ENCODE measurements at places on chromosomes 1 and 21.

GRCh38 chr1:190477762-190478148 is at the start of gene BRINP3:
TSS of gene BRINP3 (minus strand) at chr1:190477864.
- DNase-seq = peak; percentile 1

GRCh38 chr1:84701376-84701775 is 11.1 kb upstream of the SSX2IP start:
- no peak for DNase-seq

GRCh38 chr1:109214695-109215623 is 1.2 kb downstream of the SARS1 start:
- peak; percentile 66 for DNase-seq

DNA sequence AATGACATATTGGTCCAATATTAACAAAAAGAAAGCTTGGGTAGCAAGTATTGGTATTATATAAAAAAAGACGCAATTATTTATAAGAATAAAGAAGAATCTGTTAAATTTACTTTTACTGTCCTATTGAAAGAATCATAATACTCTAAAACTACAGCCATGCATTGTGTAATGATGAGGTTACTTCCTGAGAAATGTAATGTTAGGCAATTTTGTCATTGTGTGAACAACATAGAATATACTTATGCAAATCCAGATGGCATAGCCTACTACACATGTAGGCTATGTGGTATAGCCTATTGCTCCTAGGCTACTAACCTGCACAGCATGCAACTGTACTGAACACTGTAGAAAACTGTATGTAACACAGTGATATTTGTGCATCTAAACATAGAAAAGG is 121.2 kb upstream of the PTGFR start:
- no peak for DNase-seq

DNA sequence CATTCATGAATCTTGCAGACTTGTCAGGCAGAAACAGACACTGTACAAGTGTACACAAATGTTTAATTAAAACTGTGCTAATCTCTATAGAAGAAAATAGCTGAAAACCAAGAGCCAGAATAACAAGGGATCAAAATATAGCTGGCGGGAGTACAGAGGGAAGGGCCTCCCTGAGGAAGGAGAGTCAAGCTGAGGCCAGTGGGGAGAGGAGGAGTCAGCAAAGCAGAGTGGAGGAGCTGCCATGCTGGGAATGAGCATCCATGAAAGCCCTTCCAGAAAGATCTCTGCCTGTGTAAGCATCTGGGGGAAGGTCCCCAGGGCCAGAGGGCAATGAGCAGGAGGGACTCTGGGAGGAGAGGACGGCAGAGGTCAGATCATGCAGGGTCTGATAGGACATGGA is 15.1 kb downstream of the SLAMF8 start:
- no peak for DNase-seq

DNA sequence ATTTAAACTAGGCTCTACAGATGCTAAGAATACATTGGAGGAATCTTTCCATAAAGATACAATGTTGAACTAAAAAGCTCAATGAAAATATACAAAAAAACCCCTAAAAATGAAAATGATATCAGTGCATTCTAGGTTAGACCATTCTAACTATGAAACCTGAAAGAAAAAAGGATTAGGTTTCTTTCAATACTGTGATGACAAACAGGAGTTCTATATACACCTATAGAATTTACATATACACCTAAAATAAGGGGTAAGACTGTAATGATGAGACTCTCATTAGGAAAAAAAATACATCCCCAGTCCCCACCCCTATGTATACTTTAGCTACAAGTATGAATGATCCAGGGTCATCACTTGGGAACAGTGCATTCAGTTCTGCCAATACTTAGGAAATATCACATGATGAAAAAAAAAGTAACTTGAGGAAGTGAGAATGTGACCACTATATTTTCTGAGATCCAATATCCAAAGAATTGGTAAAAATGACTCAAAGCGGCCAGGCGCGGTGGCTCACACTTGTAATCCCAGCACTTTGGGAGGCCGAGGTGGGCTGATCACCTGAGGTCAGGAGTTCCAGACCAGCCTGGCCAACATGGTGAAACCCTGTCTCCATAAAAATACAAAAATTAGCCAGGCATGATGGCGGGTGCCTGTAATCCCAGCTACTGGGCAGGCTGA is 26.3 kb downstream of the SELENOF start:
- no peak for DNase-seq

DNA sequence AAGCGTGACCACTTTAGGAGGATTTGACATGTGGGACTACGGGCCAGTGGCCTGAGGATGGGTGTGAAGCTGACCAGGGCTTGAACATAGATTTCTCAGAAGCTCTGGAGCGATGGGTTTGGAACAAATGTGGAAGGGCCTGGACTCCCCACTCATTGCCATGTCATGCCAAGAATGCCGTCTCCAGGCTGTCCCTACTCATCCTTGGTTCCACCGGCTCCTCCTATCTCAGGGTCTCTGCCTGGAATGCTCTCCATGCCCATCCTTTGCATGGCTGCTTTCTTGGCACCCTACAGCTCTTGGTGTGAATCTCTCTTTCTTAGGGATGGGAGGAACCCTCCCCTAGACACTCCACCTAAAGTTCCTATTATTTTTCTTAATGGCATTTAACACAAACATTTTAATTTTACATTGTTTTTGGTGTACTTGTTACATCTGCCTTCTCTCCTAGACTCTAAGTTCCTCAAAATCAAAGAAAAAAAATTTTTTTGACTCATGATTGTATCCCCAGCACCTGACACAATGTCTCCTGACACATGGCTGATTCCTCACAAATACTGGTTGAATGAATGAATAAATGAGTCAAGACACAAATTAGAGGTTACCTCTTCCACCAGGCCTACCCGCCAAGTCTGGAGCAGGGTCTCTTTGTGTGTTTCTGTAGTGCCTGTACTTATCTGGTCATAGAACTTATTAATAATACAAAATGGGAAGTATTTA is 114.5 kb downstream of the OMA1 start:
- no peak for DNase-seq

DNA sequence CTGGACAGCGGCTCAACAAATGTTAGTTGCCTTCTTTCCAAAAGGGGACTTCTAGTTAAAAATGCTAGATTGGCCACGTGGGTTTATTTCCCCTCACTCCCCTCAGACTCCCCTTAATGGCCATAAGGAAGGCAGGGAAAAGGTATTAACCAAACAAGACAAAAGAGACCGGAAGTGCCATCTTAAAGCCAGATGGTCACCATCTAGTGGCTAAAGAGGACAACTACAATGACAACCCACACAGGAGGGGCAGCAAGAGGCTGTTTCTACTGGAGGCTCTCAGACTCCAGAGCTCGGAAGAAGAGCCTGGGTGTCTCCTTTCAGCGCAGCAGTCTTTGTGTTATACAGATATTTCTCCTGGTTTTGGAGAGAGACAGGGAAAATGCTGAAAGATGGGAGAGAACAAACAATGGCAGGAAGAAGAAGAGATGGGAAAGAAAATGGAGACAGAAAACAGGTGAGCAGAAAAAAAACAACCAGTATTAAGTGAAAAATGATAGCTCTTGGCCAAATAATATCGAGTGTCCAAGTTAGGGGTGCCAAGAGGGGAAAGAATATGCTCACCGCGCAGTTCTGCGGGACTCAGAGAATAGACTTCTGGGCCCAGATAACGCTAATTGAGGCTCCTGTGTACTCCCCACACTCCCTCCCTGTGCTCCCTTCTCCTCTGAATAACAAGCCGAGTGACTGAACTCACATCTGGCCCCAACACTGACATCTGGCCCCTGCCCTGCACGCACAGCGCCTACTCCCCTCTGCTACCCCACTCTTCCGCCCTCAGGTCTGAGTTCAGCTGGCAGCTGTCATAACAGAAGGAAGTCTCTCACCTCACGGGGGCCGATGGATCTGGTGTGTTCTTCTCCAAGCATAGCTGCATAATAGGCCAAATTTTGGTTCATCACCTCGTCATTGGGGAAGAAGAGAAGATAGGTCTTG is 9.6 kb downstream of the P3H1 start:
- peak; percentile 78 for DNase-seq

DNA sequence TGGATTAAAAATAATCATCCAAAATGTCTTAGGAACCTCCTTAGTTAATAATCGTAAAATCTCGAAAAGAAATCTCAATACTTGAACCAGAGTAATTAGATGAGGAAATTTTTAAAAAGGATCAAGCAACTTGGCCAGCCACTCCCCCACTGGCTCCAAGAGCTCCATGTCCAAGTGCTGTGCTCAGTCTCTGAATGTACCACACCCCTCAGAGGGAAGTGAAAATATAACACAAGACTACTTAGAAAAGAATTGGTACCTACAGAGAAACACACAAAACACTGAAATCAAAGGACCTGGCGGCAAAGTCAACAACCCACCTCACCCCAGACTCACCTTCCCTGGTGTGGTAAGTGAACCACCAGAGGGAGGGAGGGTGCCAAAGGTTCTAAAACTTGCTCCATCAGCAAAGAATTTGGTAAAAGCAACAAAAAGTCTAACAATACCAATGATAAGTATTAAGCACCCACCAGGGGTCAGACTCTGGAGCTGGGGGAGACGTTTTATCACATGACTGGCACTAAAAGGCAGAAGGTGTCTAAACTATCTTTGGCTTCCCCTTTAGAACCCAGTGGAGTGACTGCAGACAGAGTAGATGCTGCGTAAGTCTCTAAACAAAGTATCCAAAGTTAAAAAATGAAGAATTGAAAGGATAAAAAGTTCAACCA is 14.0 kb downstream of the LBR start:
- no peak for DNase-seq

GRCh38 chr1:175402336-175402735 is 209.8 kb upstream of the KIAA0040 start:
- no peak for DNase-seq

DNA sequence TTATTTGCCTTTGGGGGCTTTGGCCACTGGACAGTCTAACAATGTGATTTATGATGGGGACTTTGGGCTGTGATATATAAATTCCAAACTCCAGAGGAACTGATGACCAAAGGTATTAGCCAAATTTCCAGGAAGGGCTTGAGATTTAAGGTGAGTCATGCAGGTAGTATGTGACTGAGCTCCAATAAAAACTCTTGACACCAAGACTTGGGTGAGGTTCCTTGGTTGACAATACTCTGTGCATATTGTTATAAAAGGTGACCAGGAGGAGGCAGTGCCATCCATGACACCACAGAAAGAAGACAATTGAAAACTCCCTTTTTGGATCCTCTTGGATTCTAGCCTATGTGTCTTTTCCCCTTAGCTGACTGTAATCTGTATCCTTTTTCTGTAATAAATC is 392.7 kb upstream of the LRRC7 start:
- no peak for DNase-seq

- DNase-seq = no peak
These were observed 150.6 kb downstream of the SDCCAG8 start for GRCh38 chr1:243406424-243406823.

DNA sequence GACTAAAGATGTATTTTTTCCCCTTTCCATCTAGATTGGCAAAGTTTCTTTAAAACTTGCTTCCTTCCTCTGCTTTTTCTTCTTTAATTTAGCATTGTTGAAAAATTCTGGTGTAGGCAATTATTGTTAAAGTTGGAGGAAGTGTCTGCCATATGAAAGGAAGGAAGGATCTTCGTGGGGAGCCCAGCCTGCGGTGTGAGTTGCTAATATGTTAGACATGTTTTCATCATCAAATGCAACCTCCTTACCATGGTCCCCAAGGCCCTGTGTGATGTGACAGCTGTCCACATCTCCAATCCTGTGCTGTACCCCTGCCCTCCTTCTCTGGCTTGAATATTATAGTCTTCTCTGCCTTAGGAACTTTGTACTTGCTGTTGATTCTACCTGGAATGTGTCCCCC is 81.0 kb upstream of the ZBTB18 start:
- DNase-seq = no peak

DNA sequence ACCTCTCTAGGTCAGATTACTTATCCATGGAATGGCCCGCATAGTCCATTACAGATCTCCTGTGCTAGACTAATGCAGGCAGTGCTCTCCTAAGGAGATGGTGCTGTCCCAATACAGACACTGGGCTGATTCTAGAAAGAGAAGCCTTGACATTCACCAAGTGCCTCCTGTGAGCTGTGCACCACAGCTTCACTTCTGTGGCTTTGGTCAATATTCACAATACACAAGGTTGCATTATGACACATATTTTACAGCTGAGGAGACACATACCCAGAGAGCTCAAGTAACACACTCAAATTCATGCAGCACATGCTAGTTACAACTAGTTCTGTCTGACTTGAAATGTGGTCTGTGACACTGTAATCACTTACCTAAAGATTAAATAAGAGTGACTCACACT is 59.4 kb upstream of the LRRC8B start:
- no peak for DNase-seq

DNA sequence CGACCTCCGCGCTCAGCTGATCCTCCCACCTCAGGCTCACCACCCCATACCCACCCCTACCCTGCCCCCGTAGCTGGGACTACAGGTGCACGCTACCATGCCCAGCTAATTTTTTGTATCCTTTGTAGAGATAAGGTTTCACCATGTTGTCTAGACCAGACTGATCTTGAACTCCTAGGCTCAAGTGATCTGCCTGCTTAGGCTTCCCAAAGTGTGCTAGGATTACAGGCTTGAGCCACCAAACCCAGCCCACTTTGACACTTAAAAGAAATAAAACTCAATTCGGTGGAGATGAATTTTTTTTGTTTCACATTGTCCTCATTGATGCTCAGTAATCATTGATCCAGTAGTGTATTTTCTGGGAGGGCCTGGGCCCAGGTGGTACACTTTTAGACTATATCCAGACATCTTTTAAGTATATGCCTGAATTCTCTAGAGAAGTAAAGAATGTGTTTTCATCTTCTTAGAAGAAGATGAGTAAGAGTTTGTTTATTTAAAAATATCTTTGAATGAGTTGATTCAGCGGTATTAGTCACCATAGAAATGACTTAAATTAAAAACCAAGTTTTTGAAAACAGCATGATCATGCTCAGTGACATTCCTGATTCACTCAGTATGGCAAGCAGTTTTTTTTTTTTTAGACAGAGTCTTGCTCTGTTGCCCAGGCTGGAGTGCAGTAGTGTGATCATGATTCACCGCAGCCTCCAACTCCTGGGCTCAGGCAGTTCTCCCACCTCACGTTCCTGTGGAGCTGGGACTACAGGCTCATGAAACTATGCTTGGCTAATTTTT is 57.8 kb downstream of the EPB41 start:
- DNase-seq = no peak

DNA sequence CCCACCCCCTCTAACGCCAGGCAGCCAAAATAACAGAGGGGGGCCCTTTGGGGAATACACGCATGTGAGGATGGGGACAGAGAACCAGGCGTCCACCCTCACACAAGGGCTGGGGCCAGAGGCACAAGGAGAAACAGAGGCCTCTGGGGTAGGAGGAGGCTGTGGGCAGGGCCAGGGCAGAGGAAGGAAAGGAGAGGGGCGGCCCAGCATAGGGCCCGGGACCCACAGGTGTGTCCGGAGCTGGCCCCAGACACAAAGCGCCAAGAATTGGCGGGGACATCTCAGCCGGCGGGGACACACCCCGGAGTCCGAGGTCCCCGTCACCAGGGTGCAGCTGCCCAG is 6.7 kb downstream of the PLEKHG5 start:
- DNase-seq = no peak

DNA sequence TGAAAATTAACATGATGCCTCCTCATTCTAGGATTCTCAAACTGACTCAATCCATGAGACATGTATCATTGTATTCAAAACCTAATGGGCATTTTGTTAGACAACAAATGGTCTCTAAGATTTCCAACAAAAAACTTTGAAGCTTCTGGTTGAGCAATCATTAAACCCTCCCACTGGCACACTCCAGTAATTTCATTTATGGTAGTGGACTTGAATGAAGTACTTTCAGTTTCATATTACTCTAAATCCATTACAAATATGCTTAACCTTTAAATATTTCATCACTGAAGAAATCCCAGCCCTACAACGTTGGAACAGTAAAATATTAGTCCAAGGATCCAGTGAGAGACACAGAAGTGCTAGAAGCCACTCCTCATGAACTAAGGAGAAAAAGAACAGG is 43.5 kb downstream of the GBP6 start:
- DNase-seq = no peak
